SHP77 (cell line): ENCODE measurements at places on chromosomes 3 and 15.

- DNase-seq = no peak
Observed at GRCh38 chr3:145557405-145557804, 603.6 kb downstream of the PLOD2 start.

GRCh38 chr15:70140543-70141375 lies 43.0 kb upstream of the TLE3 start:
- DNase-seq = peak; percentile 4

DNA sequence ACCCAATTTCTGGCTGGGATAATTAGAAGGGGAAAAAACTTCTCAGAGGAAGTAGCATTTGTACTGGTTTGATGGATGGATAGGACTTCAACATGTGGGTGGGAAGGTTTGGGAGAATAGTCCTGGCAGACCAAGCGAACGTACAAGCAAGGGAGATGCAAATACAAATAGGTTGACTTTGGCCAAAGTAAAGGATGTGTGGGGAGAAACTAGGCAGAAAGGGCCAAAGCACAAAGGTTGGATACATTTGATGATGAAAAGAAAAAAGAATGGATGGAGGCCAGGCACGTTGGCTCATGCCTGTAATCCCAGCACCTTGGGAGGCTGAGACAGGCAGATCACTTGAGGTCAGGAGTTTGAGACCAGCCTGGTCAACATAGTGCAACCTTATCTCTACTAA lies 63.4 kb downstream of the ERC2 start:
- no peak for DNase-seq

GRCh38 chr15:35117543-35118265 lies 32.6 kb upstream of the NANOGP8 start:
- no peak for DNase-seq

- no peak for DNase-seq
Observed at GRCh38 chr3:195039180-195039843, 231.6 kb downstream of the XXYLT1 start.

GRCh38 chr3:41974223-41974622 lies 12.3 kb upstream of the ULK4 start:
- DNase-seq = no peak

- DNase-seq = no peak
Observed at GRCh38 chr3:64108784-64109317, 85.6 kb upstream of the PSMD6 start.
